ENCODE measurements at places on chromosomes 1 and 21.

DNA sequence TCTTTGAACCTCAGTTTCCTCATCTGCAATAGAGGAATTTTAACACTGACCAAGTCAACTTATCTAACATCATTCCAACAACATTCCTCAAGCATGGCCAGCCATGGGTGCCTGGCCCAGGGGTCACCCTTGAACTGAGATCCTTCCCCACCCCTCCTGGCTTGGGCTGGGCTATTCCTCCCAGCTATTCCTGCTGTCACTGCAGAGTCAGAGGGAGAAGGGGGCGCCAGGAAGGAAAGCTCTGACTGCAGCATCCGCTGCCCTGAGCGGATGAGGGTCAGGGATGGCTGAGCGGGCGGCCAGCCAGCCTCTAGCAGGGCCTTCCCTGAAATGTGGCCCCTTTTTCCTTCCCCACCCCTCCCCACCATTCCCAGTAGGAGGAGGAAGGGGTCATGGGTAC, 3.1 kb downstream of the TINAGL1 start:
- DNase-seq = peak; percentile 59

GRCh38 chr1:98940722-98941079, 64.0 kb downstream of the PLPPR5 start:
- no peak for DNase-seq

- DNase-seq = no peak
Observed at GRCh38 chr1:44802306-44803061, 2.3 kb downstream of the PLK3 start.

DNA sequence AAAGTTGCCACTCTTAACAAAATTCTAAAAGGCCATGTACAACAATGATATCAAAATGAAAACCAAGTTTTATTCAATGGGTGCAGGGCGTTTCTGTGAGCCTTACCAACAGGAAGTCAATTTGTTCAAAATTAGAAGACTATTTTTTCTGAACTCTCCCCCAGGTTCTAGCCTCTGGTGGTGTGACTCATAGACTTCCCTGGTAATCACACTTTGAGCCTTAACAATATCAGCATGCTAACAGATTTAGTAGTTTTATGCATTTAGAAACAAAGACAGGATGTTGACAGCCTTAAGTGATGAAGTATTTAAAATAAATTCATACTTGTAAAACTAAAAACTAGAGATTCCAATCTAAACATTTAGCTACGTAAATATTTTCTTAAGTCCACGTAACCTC, 88.4 kb downstream of the LRRC8C start:
- DNase-seq = no peak

GRCh38 chr21:46437511-46437910, 21.2 kb upstream of the DIP2A start:
- peak; percentile 49 for DNase-seq

- DNase-seq = peak; percentile 81
Observed at GRCh38 chr1:17890815-17891191, 135.7 kb downstream of the ACTL8 start.

DNA sequence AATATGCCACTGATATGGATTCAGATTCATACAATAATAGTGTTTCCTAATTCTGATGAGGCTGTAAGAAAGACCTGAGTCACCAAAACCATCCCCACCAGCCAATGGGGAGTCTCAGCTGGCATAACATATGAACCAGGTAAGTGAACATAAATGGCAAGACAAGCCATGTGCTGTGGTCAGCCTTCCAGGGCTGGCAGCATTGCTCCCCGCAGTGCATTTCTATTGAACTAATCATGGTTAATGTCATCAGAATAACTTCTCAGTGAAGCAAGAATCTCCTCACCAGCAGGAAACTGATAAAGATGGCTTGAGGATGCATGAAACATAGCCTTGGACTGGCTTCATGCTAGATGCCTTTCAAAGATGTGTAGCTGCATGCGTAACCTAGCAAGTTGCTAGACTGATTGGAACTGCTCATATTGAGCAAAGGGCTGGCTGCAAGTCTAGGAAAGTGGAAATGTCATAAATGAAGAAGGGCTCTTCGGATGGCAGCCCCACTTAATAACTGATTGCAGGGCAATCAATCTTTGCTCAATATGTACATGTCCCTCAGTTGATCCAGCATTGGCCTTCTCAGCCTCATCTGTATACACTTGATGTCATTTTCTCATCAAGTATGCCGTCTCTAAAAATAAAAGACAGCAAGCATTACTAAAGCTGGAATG, 88.0 kb downstream of the NTNG1 start:
- no peak for DNase-seq

DNA sequence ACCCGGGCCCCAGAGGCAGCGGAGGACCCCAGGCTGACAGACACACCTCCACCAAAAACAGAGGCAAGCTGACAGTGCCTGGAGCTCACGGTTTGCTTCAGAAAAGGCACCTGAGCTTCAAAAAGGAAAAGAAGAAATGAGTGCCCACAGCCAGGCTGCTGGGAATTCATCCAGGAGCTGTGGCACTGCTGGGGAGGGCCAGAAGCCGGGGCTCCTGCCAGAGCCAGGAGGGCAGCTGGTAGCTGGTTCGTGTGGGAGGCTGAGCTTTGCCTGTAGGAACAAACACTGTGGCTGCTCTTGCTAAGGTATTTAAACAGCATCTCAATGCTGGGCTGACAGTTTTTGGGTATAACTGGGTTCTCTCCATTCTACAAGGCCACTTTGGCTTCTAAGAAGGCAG, 19.5 kb downstream of the KCNJ6 start:
- no peak for DNase-seq

DNA sequence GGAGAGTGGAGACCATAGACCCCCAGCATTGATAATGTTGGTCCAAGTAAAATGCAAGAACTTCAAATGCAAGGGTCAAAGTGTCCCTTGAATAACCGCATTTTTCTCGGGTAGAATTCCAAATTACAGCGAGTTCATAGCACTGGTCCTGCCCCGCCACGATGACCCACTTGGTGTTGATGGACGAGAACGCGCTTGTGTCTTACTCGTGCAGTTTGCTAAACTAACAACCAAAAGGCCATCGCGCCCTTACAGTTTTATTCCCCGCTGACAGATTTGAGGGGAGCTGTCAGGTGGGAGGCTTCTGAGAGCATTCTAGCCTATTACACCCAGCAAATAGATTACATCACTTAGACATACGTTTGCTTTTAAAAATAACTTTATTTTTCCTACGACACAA, 17.3 kb upstream of the TSPEAR start:
- DNase-seq = peak; percentile 59

DNA sequence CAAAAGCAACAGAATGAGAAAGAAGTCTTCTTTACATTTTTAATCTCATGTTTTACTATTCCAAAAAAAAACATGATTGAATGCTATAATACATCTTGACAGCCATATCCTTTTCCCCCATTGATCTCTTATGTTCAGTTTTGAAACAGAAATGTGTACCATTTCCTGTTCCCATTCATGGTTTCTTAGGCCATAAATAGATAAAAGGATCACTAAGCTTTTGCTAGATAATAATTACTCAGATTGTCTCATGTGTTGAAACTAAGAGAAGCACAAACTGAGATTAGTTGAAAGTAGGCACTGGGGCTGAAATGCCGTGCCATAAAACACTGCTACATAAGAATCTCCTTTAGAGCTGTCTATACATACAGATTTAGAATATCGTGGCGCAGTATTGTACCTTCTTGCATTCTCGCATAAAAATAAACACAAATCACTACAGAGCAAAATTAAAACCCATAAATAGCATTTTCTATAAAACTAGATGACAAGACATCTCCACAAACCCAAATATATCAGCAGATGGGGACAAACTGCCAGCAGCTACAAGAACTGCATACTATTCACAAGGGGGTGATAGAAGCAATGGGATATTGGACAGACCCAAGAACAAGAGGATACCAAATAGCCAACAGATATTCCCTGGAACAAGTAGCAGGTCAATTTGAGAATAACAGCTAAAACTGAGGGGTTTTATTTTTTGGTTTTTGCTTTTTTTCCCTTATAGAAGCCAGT, 405.3 kb upstream of the PRMT6 start:
- no peak for DNase-seq

DNA sequence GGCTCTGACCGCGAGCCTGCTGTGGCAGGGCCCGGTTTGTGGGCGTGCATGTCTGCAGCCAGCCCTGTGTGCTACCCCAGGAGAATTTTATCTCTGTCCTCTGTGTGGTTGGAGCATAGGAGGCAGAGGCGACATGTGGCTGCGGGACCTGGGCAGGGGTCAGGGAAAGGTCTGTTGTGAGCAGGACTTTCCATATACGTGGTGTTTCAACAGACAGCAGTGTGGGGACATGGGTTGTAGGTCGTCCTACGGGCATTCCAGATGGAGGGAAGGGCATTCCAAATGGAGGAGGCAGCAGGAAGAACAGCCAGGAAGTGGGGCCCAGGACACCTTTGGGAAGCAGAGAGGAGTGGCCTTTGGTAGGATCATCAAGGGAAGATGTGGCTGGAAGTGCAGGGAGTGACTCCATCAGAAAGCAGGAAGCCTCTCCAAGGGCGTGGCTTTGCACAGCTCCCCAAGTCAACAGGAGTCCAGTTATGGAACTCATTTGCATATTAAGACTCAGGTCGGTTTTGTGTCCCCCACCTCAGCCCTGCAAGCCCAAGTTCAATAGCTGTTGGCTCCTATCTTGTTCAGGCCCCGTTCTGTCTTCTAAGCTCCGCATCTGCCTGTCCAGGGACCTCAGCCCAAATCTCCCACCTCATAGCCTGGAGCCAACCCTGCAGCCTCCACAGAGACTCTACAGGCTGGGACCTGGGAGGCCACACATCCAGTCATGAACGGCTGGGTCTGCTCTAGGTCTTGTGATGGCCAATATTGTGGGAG, 309.1 kb downstream of the MATN1 start:
- peak; percentile 59 for DNase-seq

DNA sequence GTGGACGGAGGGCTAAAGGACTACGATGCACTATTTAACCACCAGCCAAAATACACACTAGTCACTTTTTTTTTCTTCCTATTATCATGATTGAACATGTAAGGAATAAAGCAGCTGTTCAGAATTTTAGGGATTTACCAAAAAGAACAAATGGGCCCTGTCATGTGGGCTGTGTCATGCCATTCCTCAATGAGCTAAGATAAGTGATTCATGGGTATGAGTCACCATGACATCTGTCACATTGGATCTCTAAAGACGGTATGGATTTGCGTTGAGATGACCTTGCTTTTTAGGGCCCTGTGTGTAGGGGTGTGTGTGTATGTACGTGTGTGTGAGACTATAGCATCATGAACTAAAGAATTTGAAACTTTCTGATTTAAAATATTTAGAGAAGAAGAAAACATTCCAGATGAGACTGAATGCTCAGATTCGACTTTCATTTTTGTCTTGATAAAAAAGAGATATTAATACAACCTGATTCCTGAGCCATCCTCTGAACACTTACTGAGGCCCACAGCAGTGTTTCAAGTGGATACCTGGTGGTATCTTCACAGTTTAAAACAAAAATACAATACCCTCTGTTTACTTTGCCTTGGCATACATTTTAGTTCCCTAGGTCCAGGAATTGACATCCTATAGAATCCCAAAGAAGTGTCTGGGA, 246.1 kb upstream of the DUSP10 start:
- no peak for DNase-seq

GRCh38 chr1:20871419-20871818, 84.3 kb upstream of the HP1BP3 start:
- DNase-seq = no peak

GRCh38 chr1:156025876-156026275, 5.1 kb upstream of the SSR2 start:
- DNase-seq = no peak

GRCh38 chr1:100101564-100101963, 31.2 kb downstream of the SASS6 start:
- DNase-seq = no peak

GRCh38 chr1:230772457-230773395, 25.5 kb downstream of the CAPN9 start:
- no peak for DNase-seq

Data from mesenteric fat pad (tissue), 1 donor.